ENCODE measurements at places on chromosomes 13 and 19.

- DNase-seq: peak; percentile 86
Measured at GRCh38 chr19:40549007-40549708, 27.5 kb upstream of the SHKBP1 start.

- DNase-seq: no peak
Measured at GRCh38 chr19:17109300-17109699, 33.7 kb downstream of the MYO9B start.

DNA sequence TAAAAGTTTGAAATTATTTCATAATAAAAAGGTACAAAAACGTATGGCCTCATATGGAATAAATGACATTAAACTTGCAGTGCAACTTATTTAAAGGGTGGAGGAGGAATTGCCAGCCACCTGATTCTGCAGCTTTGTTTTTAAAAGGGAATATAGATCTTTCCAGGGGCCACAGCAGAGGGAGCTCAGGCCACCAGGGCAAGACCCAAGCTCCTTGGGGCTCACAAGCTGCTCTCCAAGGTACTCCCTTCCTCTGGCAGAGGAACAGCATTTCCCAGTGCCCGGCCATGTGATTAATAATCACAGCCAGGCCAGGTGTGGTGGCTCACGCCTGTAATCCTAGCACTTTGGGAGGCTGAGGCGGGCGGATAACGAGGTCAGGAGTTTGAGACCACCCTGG, 6.2 kb downstream of the ACOD1 start:
- no peak for DNase-seq

- no peak for DNase-seq
Measured at GRCh38 chr19:50378169-50378862, 2.1 kb downstream of the NR1H2 start.

GRCh38 chr19:28943651-28944050, 269.3 kb downstream of the UQCRFS1 start:
- DNase-seq: no peak

- no peak for DNase-seq
Measured at GRCh38 chr19:36136964-36137686, 2.7 kb upstream of the CAPNS1 start.

- no peak for DNase-seq
Measured at GRCh38 chr13:106377341-106377740, 158.1 kb downstream of the EFNB2 start.

DNA sequence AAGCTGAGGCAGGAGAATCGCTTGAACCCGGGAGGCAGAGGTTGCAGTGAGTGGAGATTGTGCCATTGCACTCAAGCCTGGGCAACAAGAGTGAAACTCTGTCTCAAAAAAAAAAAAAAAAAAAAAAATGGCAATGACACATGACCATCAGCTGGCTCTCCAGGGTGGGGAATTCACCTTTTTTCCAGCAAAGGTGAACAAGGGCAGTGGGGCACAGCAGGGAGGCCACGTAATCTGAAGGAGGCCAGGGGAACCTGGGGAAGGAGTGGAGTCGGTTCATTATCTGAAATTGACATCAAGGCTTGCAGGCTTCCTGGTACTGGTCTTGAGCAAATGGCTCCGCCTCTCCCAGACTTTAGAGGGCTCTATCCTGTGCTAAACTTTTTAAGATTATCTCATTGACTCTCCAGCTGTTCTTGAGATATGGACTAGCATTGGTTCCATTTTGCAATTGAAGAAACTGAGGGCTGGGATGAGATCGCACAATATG, 28.1 kb downstream of the KEAP1 start:
- DNase-seq: no peak

DNA sequence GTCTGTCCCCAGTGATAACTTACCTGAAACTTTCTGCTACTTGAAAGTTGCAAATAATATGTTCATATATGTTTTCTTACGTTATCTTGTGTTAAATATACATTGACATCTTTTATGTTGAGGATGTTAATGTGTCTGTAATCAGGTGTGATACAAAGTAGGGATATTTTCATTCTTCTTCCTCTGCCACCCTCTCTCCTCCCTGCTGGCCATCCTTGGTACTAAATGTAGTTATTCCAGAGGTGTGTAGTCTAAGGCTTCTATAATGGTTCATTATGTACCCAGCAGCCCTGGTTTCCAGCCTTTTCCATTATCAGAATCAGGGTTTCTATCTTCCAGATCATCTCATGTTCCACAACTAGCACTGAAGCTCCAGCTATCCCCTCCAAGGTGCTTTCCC, 606.7 kb upstream of the KLHL1 start:
- no peak for DNase-seq

DNA sequence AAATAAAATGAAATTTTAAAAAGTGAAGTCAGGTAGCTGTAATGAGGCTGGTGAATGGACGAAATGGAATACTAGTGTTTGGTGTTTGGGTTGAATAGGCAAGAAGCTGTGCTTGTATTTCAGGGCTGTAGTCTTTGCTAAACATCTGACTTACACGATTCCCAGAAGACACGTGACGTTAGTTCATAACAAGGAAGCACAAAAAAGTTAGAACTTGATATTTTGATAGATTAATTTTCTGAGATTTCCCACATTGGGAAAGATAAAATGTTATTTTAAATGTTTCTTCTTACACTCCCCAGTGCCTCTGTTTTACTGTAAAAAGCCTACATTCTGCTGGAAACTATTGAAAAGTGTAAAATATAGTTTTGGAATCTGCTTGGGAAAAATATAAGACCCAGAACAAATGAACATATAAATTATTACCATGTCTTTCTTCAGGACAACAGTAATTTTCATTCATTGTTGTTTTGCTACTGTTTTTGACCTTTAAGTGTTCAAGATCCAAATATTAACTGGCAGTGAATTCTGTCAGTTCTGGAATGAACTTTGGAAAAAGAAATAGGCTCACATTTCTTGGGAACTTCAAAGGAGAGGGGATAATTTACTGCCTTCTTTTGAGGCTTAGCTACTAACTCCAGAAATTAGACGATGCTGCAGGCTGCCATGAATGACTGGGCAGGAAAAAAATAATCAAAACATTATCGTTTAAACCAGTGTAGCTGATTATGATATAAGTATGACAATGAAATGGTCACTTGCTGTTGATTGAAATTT, 241.3 kb downstream of the SLITRK6 start:
- DNase-seq: no peak

DNA sequence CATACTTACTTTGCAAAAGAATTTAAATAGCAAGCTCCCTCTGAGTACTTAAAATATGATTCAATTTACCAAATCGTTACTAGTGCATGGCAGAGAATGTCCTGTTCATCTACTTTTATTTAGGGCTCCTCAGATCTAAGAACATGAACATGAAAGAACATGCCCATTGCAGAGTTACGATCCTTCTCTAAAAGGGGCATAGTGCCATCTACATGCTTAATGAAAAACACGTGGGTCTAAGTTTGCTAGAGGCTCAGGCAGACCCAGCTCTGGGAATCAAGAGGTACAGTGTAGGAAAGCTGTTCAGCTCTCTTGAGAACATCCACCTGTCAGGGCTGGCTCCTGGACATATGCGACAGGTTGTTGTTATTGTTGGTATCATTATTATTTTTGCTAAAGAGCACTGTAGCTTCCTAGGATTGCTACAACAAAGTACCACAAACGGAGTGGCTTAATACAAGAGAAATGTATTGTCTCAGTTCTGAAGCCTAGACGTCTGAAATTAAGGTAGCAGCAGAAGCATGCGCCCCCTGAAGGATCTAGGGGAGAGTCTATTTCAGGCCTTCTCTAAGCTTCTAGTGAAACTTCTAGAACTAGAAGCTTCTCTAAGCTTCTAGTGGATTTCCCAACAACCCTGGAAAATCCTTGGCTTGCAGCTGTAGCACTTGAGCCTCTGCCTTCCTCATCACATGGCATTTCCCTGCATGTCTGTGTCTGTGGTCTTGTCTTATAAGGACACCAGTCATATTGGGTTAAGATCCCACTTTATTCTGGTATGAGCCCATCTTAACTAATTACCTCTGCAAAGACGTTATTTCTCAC, 133.9 kb downstream of the DCT start:
- DNase-seq: peak; percentile 53

- no peak for DNase-seq
Measured at GRCh38 chr13:86757236-86757978, 913.8 kb upstream of the SLITRK5 start.

- DNase-seq: no peak
Measured at GRCh38 chr19:55358943-55359908, 3.8 kb downstream of the GARIN5B start.

- peak; percentile 78 for DNase-seq
Measured at GRCh38 chr19:1503089-1503924, 9.5 kb downstream of the ADAMTSL5 start.

DNA sequence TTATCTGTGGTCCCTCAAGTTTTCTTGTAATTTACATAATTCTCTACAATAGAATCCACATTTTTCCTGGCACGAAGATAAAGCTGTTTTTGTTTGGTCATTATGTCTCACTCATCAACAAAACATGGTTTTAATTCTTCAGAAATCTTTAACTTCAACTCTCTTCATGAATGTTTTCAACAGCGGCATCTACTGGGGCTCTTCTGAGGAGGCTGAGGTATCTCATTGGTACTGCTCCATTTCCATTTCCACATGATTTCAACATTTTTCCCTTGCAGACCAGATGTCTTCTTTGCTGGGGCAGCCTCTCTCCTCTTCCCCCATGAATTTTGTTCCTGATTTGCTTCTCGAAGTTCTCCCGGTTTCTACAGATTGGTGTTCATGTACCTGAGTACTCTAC, 5.8 kb upstream of the KBTBD7 start:
- DNase-seq: peak; percentile 36

GRCh38 chr19:16349551-16350152, 25.0 kb downstream of the KLF2 start:
- DNase-seq: no peak

GRCh38 chr19:44694184-44694579, 4.8 kb upstream of the CEACAM16 start:
- DNase-seq: no peak

- peak; percentile 71 for DNase-seq
Measured at GRCh38 chr13:106685143-106685542, 117.2 kb upstream of the ARGLU1 start.

GRCh38 chr19:13742756-13743155, 21.6 kb upstream of the MRI1 start:
- no peak for DNase-seq

GRCh38 chr13:48944221-48944620, 31.5 kb upstream of the FNDC3A start:
- no peak for DNase-seq

GRCh38 chr19:10292789-10293636, 3.3 kb downstream of the ICAM5 start:
- no peak for DNase-seq

- no peak for DNase-seq
Measured at GRCh38 chr13:99028890-99029289, 51.0 kb upstream of the DOCK9 start.

- no peak for DNase-seq
Measured at GRCh38 chr19:34673590-34673989, 3.4 kb downstream of the SCGB2B2 start.

- no peak for DNase-seq
Measured at GRCh38 chr13:60836821-60837220, 439.8 kb downstream of the TDRD3 start.

DNA sequence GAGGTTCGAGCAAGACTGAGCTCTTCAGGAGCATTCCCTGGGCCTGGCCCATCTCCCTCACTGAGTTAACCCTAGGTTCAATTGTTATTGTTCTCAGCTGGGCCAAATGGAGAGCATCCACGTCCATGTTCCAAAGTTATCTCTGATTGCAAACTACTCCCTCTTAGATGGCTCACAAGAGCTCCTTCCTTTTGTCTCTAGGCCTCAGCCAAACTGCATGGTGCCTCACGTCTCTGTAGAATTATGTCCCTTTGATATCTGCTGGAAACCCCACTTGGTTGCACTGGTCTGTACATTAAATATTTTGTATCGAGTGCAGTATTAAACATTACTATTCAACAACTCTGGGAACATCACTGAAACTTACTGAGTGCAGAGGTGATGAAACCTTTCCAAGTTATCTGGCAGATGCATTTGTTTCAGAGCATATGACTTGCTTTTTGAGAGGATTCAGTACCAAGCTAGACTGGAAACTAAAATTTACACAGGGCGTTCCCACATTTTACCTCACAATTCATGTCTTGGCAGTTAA, 38.1 kb downstream of the DOCK9 start:
- DNase-seq: peak; percentile 42

DNA sequence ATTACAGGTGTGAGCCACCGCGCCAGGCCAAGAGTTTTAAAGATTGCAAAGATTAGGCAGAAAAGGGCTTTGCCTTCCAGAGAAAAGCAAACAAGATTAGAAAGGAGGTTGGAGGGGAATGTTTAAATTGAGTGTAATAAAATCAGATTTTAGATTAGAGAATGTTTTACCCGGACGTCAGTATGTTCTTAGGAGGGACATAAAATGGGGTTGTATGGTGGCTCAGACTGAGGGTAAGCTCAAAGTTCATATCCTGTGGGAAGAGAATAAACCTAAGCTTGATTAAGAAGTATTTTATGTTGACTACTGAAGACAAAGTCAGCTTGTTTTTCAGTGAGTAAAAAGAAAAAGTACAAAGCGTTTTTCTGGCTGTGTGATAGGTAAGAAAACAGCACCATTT, 34.1 kb upstream of the ZNF681 start:
- no peak for DNase-seq

GRCh38 chr13:80249516-80250212, 91.3 kb downstream of the SPRY2 start:
- DNase-seq: no peak

DNA sequence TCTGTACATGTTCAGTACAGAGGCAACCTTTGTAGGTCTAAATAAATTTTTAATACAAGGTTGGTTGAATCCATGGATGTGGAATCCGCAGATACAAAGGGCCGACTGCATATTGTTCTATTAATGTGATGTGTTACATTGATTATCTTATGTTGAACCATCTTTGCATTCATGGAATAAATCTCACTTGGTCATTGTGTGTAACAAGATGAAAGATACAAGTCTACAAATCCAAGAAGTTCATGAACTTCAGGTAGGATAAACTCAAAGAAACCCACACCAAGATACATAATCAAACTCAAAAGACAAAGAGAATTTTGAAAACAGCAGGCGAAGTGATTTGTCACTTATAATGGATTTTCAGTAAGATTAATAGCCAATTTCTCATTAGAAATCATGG, 8.0 kb upstream of the TFDP1 start:
- no peak for DNase-seq

DNA sequence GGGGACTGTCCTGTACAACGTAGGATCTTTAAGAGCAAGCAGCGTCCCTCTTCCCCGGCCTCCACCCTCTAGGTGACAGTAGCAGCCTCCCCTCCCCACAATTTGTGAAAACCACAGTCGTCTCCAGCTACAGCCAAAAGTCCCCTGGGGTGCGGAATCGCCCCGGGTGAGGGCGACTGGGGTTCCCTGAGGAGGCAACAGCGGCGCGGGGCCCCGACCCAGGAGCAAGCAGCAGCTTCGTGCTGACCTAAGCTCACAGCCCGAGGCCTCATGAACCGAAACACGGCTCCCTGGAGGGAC, 322 bp downstream of the ZNF558 start:
- no peak for DNase-seq

DNA sequence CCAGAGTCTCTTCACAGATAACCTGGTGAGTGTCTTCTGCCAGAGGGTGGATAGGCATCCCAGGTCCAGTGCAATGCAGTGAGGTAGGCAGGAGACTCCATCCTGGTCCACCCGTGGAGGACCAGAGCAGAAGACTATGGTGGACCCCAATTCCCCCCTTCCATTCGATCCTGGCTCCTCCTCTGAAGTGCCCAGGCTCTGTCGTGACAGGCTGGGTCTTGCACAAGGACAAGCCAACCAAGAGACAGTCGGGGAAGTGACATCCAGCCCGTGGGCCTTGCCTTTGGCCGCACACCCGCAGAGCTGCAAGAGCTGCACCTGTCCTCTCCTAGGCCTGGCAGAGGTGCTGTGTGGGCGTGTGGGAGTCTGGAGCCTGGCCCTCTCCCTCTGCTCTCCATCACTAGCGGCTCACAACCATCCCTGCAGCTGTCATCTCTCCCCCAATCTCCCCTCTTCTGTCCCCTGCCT, 3.1 kb downstream of the ZNF784 start:
- DNase-seq: no peak

Data from eye (tissue), 1 donor.